Stimulated activated CD8-positive, alpha-beta memory T cell treated with anti-CD3 and anti-CD28 coated beads, Interleukin-12 subunit alpha, Interleukin-12 subunit beta, amount 100 ng/mL, for 4 hours (primary cell): ENCODE measurements at places on chromosomes 4 and X.

GRCh38 chr4:185742766-185743165 is 69.2 kb downstream of the SORBS2 start:
- DNase-seq = no peak

- DNase-seq = no peak
Measured at GRCh38 chr4:111923786-111924185, 221.5 kb upstream of the FAM241A start.

GRCh38 chr4:108972613-108973283 is 209.9 kb upstream of the ETNPPL start:
- no peak for DNase-seq

- DNase-seq = no peak
Measured at GRCh38 chr4:53365121-53365485, 758 bp downstream of the SCFD2 start.

DNA sequence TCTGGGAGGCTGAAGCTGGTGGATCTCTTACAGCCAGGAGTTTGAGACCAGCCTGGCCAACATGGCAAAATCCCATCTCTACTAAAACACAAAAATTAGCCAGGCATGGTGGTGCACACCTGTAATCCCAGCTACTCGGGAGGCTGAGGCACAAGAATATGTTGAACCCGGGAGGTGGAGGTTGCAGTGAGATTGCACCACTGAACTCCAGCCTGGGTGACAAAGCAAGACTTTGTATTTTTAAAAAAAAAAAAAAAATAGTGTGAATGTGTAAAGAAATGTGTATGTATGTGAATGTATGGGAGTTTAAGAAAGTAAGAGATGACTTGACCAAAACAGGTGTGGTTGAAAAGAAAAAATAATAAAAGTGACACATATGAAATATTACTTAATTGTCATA is 167.7 kb upstream of the TEX13C start:
- no peak for DNase-seq

DNA sequence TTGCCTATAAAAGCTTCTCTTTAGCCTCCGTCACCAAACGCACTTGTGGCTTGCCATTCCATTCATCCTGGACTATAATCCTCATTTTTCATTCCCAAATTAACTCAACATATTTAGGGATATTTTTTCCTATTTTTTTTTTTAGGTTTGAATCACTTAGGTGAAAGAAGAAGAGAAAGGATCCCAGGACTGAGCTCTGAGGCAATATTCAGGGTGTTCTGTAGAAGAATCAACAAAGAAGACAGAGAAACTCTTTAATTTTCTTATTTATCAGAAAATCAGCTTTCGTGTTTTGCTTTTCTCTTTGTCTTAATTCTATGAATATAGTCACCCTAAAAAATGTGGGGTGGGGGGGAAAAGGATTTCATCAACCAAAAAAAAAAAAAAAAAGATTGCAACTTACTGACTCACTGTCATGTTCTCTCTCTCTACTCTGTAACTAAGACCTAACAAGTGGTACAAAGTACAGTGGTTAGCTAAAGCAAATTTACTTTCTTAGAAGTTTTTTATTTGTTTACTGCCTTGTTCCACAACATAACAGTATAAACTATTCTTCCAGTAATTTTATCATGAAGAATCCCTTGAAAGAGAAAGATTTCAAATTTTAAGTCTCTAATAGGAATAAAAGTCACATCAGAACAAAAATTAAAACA is 272.0 kb downstream of the DHX15 start:
- DNase-seq = no peak

DNA sequence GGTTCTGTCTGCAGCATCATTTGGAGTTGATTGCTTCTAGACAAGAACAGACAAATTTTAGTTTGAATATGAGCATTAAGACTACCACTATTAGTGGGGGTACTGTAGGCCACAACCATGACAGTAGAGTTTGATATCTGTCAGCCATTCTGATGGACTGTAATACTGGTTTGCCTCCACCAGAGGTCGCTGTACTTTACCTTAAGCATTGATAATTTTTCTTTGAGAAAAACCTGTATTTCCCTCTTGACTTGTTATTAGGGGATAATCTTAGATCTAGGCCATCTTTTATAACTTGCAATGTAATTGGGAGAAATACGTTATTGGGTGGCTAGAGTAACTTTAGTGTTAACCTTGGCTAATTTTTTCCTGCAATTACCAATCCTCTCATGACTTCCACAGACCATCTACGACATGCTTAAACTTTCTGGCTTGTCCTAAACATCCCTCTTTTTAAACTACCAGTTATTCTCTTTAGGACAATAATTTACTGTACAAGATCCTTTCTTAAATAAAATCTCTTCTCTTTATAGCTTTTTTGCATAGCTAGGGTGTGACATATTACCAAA is 562.4 kb downstream of the MAGEB5 start:
- DNase-seq = no peak

DNA sequence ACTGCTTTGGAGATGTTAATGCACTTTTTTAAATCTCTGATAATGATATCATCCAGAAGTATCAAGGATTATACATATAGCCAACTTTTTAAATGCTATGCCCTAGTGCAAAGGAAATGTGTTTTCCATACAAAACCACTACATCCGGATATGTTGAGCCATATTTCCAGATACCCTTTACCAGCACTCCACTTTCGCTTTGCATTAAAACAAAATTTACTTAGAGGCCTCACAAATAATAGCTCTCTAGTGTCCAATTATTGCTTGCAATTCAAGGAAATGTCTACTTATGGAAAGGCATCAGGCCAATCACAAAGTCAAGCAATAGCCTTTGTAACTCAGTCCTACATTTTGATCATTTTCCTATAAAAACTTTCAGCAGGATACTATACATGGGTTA is 1072.8 kb upstream of the INTU start:
- DNase-seq = no peak

DNA sequence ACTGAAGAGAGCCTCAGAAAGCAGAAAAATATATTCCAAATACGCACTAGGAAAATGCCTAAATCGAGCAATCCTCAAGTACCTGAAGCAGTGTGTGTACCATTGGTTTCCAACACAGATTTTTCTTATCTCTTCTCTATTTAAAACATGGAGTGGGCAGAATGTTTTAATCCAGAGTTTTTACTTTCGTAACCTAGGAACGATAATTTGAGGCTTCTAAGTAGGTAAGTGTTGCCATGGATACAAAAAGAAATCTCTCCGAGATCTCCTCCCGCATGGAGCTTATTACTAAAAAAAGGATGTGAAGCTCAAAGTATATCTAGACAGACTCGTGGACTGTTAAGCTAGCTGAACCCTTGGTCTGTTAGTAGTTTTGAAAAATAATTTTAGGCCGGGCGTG is 23.0 kb upstream of the OTUD4 start:
- DNase-seq = no peak

- DNase-seq = no peak
Measured at GRCh38 chr4:180828455-180829018, 1414.7 kb upstream of the TENM3 start.

DNA sequence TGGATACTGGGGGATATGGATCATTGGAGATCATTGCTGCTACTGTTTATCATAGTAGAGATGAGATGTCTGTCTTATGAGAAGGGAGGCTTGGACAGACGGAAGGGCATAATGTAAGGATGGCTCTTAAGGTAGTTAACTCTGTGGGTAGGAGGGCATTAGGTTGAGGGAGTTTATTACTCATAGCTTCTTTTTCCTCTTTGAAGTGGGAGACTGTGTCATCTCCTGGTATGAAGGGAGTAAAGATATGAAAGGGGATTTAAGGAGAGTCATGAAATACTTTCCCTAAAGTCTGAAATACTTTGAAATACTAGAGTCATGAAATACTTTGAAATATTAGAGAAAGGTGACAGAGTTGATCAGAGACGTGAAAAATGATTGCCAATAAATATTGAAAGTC is 255.5 kb upstream of the PITX2 start:
- DNase-seq = no peak

DNA sequence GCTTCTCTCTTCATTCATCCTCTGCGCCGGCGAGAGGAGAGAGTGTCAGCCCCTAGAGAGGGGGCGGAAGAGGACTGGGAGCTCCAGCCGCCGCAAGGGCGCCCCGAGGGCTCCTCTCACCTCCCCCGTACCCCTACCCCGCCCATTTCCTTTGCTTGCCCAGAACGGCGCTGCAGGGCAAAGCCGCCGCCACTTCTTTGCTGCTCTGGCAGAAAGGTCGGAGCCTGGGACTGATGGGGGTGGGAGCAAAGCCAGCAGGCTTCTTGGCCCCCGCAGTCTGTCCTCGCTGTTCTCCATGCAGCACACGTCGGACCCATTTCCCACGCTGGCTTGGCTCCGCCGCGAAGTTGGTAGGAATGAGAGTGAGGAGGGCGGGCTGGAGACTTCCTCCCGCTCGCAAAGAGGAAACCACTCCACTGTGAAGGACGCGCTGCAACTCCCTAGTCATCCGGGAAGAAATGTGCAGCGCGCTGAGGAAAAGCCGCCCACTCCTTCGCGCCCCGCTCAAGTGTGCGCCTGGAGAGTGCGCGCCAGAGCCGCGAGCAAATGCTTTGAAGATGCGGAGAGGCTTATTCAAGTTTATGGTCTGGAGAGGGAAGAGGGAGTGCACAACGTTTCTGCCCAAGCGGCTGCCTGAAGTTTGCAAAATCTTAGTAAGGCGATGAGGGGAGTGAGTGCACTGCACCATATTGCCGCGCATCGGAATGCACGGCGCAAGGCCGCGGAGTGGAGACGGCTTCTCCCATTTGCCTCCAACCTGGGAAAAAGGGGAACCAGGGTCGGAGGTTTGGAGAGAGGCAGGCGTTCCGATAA is 2.8 kb upstream of the PCDH7 start:
- no peak for DNase-seq

- no peak for DNase-seq
Measured at GRCh38 chrX:119407681-119408080, 8.5 kb downstream of the SLC25A43 start.

DNA sequence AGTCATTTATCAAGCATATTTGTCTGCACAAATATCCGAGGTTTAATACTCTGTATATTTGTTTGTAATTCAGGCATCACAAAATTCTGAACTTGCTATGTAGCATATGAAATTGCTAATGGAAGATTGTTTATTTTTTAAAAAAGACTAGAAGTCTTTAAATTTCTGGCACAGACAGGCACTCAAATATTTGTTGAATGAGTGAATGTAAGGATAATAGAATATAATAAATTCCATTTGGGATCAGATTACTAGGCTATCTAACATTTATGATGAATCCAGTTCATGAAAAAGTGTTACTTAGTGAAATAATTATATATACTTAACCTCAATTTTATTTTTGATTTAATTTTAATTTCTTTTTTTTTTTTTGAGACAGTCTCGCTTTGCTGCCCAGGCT is 30.4 kb upstream of the TEC start:
- DNase-seq = no peak

- DNase-seq = no peak
Measured at GRCh38 chr4:169239221-169239905, 31.4 kb downstream of the SH3RF1 start.

DNA sequence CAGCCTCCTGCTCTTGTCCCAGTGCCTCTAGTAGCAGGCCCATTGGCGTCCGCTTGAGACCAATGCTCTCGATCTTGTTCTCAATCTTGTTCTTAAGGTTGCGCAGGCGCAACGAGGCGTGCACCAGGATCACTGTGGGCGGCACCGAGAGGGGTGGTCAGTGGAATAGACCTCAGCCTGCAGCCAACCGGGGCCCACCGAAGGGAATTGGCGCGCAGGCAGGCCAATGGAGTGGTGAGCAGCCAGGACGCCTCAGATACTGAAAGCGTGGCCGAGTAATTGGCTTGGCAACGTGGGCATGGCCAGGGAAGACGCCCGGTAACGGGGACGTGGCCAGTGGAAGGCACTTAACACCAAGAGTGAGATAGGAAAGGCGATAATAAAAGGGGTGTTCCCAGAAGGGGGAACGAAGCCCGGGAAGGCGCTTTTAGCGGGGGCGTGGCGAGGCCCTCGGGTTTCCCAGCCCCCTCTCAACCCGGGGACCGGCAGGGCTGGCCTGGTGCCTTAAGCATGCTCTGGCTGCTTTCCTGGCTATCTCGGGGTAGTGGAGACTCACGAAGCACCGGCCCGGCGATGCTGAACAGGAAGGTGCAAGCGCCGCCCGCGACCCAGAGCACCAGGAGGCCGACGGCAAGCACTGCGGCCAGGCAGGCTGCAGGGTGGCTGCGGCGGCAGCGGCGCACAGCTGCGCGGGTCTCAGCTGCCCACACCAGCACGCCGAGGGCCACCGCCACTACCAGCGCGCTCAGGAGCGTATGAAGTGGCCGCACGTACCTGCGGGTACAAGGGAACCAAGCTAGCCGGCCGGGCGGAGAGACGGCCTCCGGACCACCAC is 1.7 kb downstream of the PRAF2 start:
- no peak for DNase-seq

DNA sequence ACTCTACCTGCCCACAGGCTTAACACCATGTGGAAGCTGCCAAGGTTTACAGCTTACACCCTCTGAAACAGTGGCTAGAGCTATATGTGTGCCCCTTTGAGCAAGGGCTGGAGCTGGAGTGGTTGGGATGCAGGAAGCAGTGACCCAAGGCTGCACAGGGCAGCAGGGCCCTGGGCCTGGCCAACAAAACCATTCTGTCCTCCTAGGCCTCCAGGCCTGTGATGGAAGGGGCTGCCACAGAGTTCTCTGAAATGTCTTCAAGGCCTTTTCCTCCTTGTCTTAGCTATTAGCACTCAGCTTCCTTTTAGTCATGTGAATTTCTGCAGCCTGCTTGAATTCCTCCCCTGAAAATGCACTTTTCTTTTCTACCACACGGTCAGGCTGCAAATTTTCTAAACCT is 84.9 kb downstream of the IL13RA2 start:
- no peak for DNase-seq

- no peak for DNase-seq
Measured at GRCh38 chr4:76207549-76207948, 6.1 kb downstream of the SCARB2 start.

DNA sequence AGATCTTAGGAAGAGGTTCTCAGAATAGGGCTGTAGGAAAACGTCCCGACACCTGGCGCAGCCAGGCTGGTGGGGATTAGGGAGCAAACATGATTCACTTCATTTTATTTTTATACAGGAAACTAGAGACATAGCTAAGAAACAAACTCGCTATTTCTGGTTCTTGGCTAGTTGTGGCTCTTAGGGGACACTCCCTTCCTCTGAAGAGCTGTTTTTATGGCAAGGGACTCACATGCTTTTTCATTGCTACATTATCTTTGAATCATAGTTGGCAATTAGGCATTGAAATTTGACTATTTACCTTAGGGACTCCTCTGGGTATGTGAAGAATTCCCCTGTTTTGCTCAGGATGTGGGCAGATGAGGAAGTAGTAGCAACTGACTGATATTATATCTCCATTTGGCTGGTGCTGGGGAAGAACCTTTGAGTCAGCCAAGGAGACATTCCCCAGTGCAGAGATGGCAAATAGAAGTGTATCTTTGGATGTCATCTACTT is 174.5 kb downstream of the SMIM20 start:
- DNase-seq = no peak

DNA sequence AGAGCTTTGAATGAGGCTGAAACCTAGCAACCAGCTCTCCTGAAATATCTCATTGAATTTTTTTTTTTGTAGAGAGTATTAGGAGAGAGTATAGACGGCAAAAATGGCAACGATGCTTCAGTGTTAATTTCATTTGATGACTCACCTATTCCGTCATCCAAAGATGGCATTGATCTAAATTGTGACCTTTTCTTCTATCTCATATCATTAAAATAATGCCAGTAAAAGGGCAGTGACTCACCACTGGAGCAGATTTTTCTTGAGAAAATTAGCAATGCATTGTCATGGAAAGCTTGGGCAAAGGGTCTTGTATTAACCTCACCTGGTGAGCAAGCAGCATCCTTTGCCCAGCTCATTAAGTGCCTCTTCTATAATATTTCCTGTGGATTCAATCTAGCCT is 19.6 kb downstream of the VMA21 start:
- DNase-seq = no peak
